ENCODE measurements at places on chromosomes 4 and X. TPM values are rescaled to one million over a fixed set of nuclear protein-coding genes. Genes with fewer than 3 reads are reported as not detected.

The CFAP299 gene
- total RNA-seq, result not detected

The ADGRA3 gene
- 27.4 TPM for total RNA-seq

- no peaks in the 10 kb centered on the region for H3K36me3 ChIP-seq
- H3K27me3 ChIP-seq, result no peaks in the 10 kb centered on the region
- H3K4me3 ChIP-seq, result no peak overlapping the region
- no peak overlapping the region for H3K27ac ChIP-seq
- no peaks in the 10 kb centered on the region for H3K4me1 ChIP-seq
Observed at GRCh38 chr4:138488533-138488932, 246.4 kb upstream of the SLC7A11 start.

DNA sequence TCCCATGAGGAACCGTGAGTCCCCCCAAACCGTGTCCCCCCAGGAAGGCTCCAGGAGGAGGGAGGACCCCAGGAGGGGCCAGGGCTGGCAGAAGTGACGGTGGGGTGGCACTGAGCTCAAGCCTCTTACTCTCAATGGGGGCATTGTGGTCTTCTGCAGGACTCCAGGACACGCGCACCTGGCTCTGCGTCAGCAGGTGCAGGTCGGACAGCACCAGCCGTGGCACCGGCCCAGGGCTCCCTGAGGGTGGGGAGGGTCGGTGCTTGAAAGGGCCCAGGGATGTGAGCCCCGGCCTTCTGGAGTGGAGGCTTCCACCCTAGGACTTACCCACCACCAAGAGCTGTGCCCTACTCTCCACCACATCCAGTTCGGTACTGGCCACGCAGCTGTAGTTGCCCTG is 18.3 kb downstream of the L1CAM start:
- no peaks in the 10 kb centered on the region for H3K36me3 ChIP-seq
- no peaks in the 10 kb centered on the region for H3K4me1 ChIP-seq
- no peak overlapping the region for H3K27ac ChIP-seq
- H3K27me3 ChIP-seq, result no peaks in the 10 kb centered on the region
- DNase-seq, result peak; percentile 61
